ENCODE measurements at places on chromosomes 11 and 22.

DNA sequence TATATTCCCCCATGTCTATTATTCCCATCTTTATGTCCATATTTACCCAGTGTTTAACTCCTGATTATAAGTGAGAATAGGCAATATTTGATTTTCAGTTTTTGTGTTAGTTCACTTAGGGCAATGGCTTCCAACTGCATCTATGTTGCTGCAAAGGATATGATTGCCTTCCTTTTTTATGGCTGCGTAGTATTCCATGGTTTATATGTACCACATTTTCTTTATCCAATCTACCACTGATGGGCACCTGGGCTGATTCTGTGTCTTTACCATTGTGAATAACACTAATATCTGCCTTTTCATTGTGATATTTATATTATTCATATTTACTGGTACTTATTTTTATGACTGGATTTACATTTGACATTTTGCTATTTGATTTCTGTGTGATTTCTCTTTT is 649.6 kb downstream of the NTM start:
- no peak for DNase-seq

DNA sequence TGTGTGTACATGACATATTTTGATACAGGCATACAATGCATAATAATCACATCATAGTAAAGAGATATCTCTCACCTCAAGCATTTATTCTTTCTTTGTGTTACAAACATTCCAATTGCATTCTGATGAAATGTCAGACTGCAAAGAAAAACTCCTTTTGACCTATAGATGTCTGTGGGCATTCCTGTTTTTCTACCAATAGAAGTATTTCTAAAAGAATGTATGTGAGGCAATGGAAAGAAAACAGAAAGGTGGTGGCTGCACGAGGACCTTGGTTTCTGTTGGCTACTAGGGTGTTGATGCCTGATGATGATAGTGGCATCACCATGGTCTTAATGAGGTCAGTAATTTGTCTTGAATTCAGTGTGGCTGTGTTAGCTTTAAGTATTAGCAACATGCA is 137.0 kb upstream of the ANO3 start:
- DNase-seq: no peak

DNA sequence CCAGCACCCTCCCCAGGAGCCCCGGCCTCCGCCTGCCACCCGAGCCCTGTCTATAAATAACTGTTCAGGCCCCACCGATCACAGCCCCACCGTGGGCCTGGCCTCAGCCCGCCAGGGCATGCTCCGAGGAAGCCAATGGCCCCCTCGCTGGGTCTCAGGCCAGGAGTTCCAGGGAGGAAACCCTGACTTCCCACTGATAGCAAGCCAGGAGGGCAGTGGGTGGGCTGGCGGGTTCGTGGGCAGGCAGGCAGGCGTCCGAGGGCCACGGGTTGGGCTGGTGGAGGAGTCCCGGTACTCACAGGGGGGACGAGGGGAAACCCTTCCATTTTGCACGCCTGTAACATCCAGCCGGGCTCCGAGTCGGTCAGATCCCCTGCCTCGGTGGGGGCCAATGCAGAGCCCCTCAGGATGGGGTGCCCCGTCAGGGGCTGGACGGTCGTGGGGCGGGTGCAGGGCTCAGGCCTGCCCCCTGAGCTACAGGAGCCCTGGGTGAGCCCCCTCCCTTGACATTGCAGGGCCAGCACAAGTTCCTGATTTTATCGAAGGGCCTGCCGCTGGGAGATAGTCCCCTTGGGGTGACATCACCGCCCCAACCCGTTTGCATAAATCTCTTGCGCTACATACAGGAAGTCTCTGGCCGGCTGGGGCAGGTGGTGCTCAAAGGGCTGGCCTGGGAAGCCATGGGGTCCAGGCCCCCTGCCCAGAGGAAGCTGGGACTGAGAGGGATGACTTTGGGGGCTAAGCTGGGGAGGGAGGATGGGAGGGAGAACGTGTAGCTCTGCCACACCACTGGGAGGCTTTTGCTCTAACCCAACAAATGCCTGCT is at the start of gene SPI1:
SPI1 (minus strand) TSS at position 538 of the 826 bp plus-strand sequence; CDS start at position 344, 194 bp downstream.
- no peak for DNase-seq

- no peak for DNase-seq
These were observed 260.0 kb downstream of the SOX6 start for GRCh38 chr11:16096336-16096735.

- no peak for DNase-seq
These were observed 26.5 kb upstream of the TREH start for GRCh38 chr11:118705791-118706545.

DNA sequence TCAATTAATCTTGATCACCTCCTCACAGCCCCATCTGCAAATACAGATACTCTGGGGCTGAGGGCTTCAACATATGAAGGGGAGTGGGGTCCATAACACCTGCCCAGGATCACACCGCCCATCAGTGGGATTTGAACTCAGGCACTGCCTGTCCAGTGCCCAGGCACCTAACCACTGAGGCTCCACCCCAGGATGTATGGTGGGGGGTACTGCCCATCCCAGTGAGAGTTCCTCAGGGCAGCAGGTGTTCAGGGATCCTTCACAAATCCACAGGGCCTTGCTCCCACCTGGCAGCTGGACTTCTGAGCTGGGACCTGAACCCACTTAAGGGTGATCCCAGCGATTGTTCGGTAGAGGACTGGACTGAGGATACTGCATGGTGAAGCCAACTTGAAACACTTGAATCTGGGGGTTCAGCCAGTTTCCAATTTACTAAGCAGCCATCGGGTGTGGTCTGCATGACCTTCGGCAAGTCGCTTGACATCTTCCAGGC is 33.3 kb downstream of the PRDM11 start:
- no peak for DNase-seq

- DNase-seq: no peak
These were observed 45.3 kb downstream of the CADM1 start for GRCh38 chr11:115458877-115459276.
